SK-N-SH treated with all-trans-retinoic acid at 6 μM for 48 hours (cell line): ENCODE measurements at places on chromosomes 3 and 15.

DNA sequence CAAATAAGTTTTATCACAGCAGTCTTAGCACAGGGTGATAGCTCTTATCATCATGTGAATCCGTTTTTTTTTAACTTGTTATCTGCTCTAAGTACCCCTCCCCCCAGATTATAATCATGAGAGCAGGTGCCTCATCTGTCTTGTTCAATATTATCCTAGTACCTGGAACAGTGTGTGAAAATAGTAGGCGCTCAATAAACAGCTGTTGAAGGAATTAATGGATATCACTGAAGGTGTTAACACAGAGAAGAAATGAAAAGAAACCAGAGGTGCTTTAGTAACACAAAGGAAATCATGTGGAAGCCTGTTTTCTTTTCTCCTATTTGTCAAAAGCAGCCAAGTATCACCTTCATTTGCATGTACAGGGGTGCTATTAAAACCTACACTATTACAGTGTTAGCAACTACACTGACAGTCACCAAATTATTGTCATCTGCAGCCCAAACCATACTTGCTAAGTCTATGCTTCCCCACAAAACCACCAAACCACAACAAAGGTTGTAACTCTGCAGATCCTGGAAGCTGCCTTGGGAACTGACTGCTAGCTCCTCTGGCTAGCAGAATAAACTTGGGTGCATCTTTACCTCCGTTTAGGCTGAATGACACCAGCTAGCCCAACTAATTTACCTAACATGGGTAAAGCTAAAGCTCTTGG is 2.9 kb downstream of the XPC start:
- no peak for ATAC-seq

DNA sequence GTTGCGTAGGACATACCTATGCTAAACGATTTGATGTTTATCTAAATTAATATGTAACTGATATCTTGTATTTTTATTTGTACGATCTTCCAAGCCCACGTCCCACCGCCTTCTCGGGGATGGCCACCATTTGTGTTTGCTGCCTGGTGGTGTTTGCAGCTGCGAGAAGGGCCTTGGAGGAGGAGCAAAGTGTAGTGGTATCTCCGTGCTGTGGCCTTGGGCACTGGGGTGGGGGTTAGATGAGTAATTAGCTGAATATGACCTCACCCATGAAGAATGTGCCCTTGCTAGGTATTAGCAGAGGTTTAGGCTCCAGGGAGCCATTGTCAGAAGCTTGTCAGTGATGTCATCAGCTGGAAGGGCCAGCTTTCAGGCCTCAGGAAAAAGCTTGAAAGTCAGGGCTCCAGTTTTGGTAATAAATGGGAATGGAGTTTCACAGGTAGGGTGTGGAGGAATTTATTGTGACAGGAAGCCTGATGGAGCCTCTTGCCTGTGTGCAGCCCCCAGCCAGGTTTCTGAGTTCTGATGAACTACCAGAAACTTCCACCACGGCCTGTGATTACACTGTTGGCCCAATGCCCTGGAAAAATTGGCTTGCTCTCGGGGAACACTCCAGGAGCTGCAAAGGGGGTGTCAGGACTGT is 41.0 kb downstream of the FLNB start:
- ATAC-seq: peak; percentile 46

GRCh38 chr3:170324962-170325361 is 32.6 kb upstream of the SKIL start:
- no peak for ATAC-seq

GRCh38 chr3:81339040-81339845 is 422.2 kb downstream of the GBE1 start:
- peak; percentile 91 for ATAC-seq

GRCh38 chr3:74410276-74410941 is 204.1 kb downstream of the CNTN3 start:
- no peak for ATAC-seq

- no peak for ATAC-seq
These were observed 2.4 kb upstream of the RPL29 start for GRCh38 chr3:51997935-51998596.

DNA sequence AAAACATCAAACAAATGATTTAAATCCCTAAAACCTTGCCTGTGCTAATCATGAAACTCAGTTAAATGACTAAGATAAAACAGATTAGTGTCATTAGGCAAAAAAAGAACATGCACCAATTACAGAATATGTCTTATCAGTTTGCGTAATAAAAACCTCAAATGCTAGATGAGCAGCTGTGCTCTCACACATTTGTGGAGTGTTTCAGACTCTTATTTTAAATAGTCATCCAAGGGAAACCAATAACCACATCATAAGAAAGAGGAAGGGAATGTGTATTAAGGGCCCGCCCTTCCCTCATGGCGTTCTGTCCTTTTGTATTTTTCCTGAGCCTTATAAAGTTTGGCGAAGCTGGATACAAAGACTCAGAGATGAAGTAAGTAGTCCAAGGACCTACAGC is 6.6 kb downstream of the SAMMSON start:
- ATAC-seq: no peak

DNA sequence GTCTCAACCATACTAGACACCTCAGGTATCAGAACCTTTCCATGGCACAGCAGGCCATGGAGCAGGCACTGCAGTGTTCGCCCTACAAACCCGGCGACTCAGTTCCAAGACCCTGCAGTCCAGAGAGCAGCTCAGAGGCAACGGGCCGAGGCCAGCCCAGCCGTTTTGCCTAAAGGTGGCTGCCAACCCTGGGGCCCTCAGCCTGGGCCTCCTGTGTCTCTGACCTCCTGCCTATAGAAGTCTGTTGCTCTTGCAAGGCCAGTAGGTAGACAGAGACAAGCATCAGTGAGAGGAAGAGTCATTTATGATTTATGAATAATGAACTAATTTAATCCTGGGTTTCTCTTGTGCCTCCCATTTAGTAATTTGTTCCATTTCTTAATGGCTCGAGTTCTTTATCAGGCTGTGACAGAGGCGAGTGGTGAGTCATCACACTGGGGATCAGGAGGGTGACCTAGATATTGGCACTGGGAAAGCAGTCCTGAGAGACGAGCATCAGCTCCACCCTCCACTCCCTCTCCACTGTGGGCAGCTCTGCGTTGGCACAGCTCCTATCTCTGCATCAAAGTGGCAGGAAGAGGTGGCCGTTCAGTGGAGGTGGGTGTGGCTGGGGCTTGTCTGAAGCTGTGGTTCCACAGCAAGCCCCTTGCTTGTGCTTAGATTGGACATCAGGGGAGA is 79.8 kb downstream of the ABHD5 start:
- ATAC-seq: peak; percentile 33

DNA sequence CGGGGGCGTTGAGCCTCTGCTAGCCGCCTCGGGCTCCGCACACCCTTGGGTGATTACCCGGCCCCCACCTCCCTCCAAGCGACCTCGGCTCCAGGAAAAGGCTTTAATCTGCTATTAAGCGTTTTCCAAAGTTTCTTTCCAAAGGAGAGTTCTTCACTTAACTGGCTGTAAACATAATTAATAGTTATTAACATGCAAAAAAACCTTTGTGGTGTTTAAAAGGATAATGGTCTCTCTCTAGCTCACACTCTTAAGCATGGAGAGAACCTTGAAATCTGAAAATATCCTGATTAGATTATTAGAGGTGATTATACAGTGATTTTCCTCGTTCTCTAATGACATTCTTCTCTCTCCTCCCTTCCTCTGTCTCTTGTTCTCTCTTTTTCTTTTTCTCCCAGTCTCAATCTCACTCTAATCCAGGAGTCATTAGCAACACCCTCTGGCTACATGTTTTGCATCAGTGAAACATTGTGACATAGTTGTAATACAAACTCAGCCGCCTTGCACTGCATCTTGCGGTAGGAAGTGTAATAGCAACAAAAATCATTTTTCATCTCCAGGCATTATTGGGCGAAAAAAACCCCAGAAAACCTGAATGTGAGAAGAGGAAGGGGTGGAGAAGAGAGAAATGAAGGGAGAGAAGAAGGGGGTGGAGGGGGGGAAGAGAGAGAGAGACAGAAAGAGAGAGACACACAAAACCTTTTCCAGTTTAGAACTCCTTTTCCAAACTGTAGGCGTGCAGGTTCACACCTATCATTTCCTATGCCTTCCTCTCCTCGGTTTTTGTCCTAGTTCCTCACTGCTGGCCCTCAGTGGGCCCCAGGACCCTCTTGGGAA is 24.4 kb downstream of the NR2F2 start:
- peak; percentile 20; the same call in 1 of the 3 replicates for ATAC-seq

GRCh38 chr3:179760944-179761343 is 108.1 kb downstream of the USP13 start:
- ATAC-seq: peak; percentile 41

GRCh38 chr15:29822684-29823459 is 604 bp upstream of the TJP1 start:
- ATAC-seq: peak; percentile 56

- no peak for ATAC-seq
These were observed 91.9 kb downstream of the SLCO3A1 start for GRCh38 chr15:91945385-91945784.

DNA sequence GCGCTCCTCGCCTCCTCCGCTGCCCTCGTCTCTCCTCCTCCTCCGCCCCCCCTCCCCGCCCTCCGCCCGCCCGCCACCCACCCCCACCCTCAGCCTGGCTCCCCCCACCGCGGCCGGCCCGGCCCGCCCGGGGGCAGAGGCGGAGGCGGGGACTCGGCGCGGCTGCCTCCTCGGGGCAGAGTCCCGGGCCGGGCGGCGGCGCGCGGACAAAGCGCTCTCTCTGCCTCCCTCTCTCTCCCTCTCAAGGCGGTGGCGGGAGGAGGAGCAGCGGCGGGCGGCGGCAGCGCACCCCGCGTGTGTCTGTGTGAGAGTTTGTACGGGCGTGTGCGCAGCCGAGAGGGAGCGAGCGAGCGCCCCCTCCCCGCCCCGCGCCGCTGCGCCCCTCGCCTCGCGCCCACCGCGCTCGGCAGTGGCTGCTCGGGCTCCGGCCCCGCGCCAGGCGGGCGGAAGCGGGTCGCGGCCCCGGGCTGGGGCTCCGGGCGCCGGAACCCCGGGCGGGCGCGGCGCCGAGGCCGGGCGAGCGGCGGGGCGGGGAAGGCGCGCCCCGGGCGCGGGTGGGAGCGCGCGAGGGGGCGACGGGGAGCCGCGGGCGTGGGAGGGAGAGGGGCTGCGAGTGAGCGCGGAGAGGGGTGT is at the start of gene IGF2BP2:
Gene IGF2BP2, minus strand, starts transcription at position 37 of the 633 bp plus-strand sequence. CDS start 82 bp downstream, outside the sequence.
- ATAC-seq: peak; percentile 77

DNA sequence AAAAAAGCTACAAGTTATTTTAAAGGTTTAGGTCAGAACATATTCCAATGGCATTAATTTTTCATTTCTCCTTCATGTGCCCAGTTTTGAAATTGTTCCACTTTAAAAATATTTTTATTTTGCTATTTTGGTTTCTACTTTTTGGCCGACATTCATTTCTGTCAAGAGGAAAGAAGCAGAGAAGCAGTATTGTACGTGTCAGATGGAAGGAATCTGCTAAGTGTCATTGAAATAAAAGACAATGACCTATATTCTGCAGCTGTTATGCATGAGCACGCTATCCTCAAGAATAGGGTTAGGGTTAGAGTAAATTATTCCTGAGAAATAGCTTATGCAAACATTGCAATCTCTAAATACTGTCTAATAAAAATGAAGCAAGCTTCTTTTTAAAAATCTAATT is 941.7 kb downstream of the TUSC7 start:
- ATAC-seq: no peak

- ATAC-seq: no peak
These were observed 86.7 kb upstream of the ANKRD34C start for GRCh38 chr15:79195802-79196201.
